GM23248 (cell line): ENCODE measurements at places on chromosomes 12 and 14. TPM values are rescaled to one million over a fixed set of nuclear protein-coding genes. Genes with fewer than 3 reads are reported as not detected.

The DGLUCY gene
- 15.2 and 28.5 TPM in 2 replicates for total RNA-seq

The INSM2 gene
- not detected in 2 replicates for total RNA-seq

The AQP6 gene
- total RNA-seq: not detected in 2 replicates

The RFX4 gene
- total RNA-seq: not detected in 2 replicates

The GNG2 gene
- total RNA-seq: 13.8 and 14.7 TPM in 2 replicates

The LHX5 gene
- total RNA-seq: not detected in 2 replicates
